ENCODE measurements at places on chromosomes 1 and 21. TPM values are rescaled to one million over a fixed set of nuclear protein-coding genes. Genes with fewer than 3 reads are reported as not detected.

- H3K27me3 ChIP-seq = no peaks in the 10 kb centered on the region
- H3K4me3 ChIP-seq = no peak overlapping the region
- no peaks in the 10 kb centered on the region for H3K36me3 ChIP-seq
- peak; percentile 27 for DNase-seq
These were observed 16.0 kb downstream of the TNFSF4 start for GRCh38 chr1:173191011-173191705.

- peak overlapping the region; percentile 17 for H3K27ac ChIP-seq
- no peaks in the 10 kb centered on the region for H3K27me3 ChIP-seq
- H3K36me3 ChIP-seq = no peaks in the 10 kb centered on the region
- peak; percentile 49 for DNase-seq
These were observed 258.0 kb upstream of the FMN2 start for GRCh38 chr1:239833723-239834122.

- no peaks in the 10 kb centered on the region for H3K27me3 ChIP-seq
- H3K36me3 ChIP-seq = peaks cover 12% of the 10 kb centered on the region
- H3K4me3 ChIP-seq = no peak overlapping the region
- H3K4me1 ChIP-seq = no peaks in the 10 kb centered on the region
These were observed 13.6 kb downstream of the PACC1 start for GRCh38 chr1:212401042-212401441.

- peaks cover 8% of the 10 kb centered on the region for H3K4me1 ChIP-seq
- DNase-seq = no peak
- no peak overlapping the region for H3K27ac ChIP-seq
- no peaks in the 10 kb centered on the region for H3K36me3 ChIP-seq
These were observed 103.6 kb upstream of the EDEM3 start for GRCh38 chr1:184858288-184858687.

- H3K4me3 ChIP-seq = no peak overlapping the region
- no peak for DNase-seq
- no peaks in the 10 kb centered on the region for H3K27me3 ChIP-seq
These were observed 32.4 kb downstream of the GNG4 start for GRCh38 chr1:235617140-235617539.

DNA sequence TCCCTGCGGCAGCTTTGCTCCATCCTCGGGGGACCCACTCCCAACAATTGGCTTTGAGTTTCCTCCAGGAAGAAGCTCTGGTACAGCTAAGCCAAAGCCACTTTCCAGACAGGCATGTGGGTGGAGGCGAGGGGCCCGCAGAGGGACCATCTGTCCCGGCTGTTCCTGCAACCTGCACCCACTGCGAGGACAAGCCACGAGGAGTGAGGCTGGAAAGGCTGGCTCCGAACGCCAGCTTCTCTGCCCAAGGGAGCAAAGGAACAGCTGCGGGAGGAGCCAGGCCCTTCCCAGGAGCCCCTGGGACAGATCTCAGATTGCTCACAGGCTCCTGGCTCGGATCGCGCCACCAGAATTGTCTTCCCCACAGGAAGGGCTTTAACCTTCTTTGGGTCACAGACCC is 28.3 kb upstream of the PEF1 start:
- peak; percentile 82 for DNase-seq
- peaks cover 80% of the 10 kb centered on the region for H3K4me1 ChIP-seq
- H3K4me3 ChIP-seq = no peak overlapping the region
- peaks cover 20% of the 10 kb centered on the region for H3K36me3 ChIP-seq

GRCh38 chr1:29057700-29058099 is 66.0 kb downstream of the TMEM200B start:
- DNase-seq = no peak
- H3K36me3 ChIP-seq = no peaks in the 10 kb centered on the region
- no peaks in the 10 kb centered on the region for H3K27me3 ChIP-seq
- no peak overlapping the region for H3K4me3 ChIP-seq
- H3K4me1 ChIP-seq = peaks cover 4% of the 10 kb centered on the region
- H3K27ac ChIP-seq = no peak overlapping the region

GRCh38 chr1:55816456-55817426 is 601.6 kb upstream of the USP24 start:
- no peaks in the 10 kb centered on the region for H3K27me3 ChIP-seq
- H3K4me1 ChIP-seq = no peaks in the 10 kb centered on the region
- H3K27ac ChIP-seq = no peak overlapping the region
- DNase-seq = peak; percentile 36

- H3K36me3 ChIP-seq = no peaks in the 10 kb centered on the region
- peak; percentile 72 for DNase-seq
- no peak overlapping the region for H3K27ac ChIP-seq
- no peaks in the 10 kb centered on the region for H3K27me3 ChIP-seq
- H3K4me3 ChIP-seq = no peak overlapping the region
These were observed 54.2 kb upstream of the USP1 start for GRCh38 chr1:62382658-62382955.

DNA sequence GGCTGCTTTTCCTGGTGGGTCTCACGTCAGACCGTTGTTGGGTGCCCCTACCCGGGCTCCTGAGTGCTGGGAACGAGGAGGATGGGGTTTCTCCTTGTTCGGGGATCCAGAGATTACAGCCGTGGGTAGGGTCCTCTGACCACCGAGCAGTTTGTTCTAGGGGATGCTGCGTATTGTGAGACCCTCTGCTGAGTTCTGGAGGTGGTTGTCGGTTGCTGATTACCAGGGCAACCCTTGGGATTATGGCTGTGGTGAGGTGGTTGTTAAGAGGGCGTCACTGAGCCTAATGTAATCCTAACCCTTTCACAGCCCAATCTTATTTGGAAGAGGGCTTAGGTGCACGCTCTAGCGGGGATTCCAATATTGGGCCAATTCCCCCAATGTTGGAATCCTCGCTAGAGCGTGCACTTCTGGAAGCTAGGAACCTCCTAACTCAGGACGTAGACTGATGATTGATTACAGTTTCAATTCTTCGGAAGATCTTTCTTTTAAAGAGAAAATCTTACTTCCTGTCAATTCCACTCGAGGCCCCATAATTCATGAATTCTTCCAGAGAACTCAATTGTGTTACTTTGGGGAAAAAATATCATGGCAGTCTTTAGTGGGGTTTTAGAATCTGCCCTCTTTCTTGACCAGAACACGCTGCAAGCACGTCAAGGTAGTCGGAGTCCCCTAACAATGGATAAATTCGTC is 483 bp downstream of the TCEANC2 start:
- DNase-seq = peak; percentile 56
- H3K4me3 ChIP-seq = peak overlapping the region; percentile 85
- H3K27ac ChIP-seq = peak overlapping the region; percentile 97
- no peaks in the 10 kb centered on the region for H3K27me3 ChIP-seq
- H3K4me1 ChIP-seq = peaks cover 8% of the 10 kb centered on the region

- DNase-seq = no peak
- H3K4me1 ChIP-seq = peaks cover 22% of the 10 kb centered on the region
- no peaks in the 10 kb centered on the region for H3K36me3 ChIP-seq
- H3K4me3 ChIP-seq = no peak overlapping the region
These were observed 388.0 kb downstream of the PLPP3 start for GRCh38 chr1:56191369-56191768.

- DNase-seq = no peak
- H3K27ac ChIP-seq = no peak overlapping the region
- no peaks in the 10 kb centered on the region for H3K4me1 ChIP-seq
- H3K27me3 ChIP-seq = no peaks in the 10 kb centered on the region
- no peak overlapping the region for H3K4me3 ChIP-seq
These were observed 213.5 kb downstream of the SMYD3 start for GRCh38 chr1:246293366-246294121.

SYCP1 gene
- not detected for total RNA-seq

CLCA4 gene
- total RNA-seq = not detected

OLIG2 gene
- 0.04 TPM for total RNA-seq

NCMAP gene
- 0.18 TPM for total RNA-seq

Data from muscle of leg (tissue), 16 donors.